Fibroblast of skin of left quadriceps (primary cell): ENCODE measurements at places on chromosomes 11 and 22.

DNA sequence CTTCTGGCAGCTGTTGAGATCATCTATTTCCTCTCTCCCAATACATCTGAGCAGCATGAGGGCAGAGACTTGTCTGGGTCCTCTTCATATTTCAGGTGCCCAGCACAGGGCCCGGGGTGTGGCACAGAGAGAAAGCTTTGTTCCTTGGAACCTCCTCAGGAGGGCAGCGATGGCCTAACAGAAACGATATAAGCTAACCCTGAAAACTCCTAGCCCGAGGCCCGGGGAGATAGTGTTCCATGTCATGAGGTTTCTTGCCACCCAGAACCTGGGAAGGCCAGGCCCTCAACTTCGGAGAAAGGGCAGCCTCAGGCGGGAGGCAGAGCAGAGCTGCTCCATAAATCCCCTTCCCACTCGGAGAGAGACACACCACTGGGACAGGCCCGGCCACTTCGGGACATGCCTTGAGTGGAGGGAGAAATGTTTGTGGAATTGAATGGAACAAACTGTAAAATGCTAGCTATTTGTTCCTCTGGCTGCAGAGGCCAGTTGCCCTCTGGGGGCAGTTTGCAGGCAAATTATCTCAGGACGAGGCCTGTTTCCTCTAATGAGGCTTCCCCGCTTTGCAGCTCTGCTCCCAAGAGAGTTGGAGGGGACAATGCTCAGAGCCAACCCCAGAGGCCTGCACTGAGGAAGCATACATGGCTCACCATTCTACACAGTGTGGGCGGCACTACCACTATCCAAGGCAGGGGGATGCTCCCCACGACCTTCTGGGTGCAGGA, 11.6 kb downstream of the ARRB1 start:
- DNase-seq = no peak

- peak; percentile 49 for DNase-seq
These were observed 75.3 kb downstream of the FBLN1 start for GRCh38 chr22:45577746-45578523.

- no peak for DNase-seq
These were observed 44.9 kb downstream of the ATG16L2 start for GRCh38 chr11:72859126-72859525.

- DNase-seq = no peak
These were observed 136.4 kb upstream of the SYN3 start for GRCh38 chr22:33194529-33195077.
